AG10803 (cell line): ENCODE measurements at places on chromosomes 4 and X.

DNA sequence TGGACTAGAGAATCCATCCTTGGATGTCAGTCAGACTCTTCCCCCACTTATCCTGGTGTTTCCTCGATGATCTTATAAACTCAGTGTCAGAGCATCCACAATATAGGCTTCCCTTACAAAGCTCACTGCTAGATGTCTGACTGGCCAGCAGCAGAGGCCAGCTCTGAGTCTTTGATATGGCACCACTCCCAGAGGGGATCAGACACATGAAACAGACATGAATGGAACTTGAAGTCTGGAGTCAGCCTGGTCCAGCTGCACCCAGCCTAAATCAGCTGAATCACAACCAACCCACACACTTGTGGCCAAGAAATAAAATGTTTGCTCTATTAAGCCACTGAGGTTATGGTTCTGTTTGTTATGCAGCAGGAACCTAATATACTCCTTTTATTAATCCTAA lies 129.6 kb upstream of the MED14 start:
- DNase-seq, result peak; percentile 82

GRCh38 chr4:53763813-53764597 lies 172.7 kb upstream of the LNX1 start:
- peak; percentile 91 for DNase-seq

DNA sequence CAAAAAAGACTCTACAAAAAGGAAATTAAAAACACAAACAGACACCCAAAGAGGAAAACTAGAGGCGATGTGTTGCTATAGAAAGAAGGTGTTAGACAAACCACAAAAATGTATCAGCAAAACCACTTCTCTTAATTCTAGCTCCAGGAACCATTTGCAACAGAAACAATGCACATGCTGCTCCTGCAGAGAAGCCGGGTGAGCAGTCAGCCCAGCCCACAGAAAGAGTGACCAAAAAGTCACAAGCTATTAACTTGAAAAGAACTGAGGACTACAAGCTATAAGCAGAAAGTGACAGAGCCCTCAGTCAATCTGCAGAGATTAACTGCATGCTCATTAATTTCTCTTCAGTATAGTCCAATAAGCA lies 96.2 kb upstream of the KLHL13 start:
- DNase-seq, result no peak

DNA sequence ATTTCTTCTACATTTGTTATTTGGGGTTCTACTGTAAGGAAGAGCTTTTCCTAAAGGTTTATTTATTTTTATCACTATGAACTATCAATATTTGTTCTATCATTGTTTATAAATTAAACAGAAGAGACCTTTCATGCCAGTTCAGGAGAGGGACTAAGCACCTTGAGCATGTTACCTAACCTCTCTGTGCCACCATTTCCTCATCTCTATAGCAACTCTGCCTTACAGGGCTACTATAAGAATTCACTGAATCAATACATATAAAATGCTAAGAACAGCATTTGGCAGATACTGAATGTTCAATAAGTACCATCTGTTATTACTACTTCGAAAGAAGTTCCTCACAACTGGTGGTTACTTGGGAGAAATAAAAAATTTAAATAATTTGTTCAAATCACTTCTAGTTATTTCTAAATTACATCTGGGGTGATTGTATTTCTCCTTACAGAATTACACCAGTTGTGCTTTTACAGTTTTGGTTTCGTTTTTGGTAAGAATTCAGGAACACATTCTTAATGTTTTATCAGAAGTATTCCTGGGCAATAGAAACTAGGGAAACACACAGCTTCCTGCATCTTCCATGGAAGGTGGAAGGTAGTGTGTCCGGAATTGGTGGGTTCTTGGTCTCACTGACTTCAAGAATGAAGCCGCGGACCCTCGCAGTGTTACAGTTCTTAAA lies 32.9 kb downstream of the EREG start:
- DNase-seq, result no peak

DNA sequence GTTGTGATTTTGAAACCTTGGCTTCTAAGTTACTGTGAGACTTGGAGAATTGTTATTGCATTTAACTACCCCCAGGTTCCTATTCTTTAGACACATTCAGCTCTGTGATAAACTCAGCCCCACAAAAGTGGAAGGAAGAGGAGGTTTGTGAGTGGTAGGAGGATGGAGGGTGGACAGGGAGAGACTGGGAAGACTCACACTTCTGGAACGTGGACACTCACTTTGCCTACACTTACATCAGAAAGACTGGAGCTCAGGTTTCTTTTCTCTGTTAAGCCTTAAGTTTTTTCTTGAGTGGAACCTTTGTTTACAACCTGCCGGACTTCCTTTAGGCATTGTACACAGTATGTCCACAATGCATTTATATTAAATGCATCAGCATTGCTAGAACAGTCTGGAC lies 99.0 kb downstream of the AREG start:
- DNase-seq, result peak; percentile 82
